ENCODE measurements at places on chromosomes 16 and 17.

DNA sequence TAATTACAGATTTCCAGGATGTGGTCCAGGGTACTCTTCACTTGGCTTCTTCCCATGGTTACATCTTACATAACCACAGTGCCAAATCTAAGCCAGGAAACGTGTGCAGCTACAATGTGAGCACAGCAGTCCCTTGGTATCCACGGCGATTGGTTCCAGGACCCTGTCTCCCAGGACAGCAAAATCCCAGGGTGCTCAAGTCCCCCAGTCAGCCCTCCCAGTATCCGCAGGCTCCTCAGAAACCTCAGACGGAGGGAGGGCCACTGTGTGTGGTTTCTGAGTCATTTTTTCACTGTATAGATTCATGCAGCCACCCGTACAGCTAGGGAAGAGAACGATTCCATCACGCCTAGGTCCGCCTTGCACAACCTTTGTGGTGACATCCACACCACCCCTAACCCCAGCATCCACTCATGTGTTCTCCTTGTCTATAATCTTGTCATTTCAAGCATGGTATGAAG is 11.1 kb upstream of the ATP2C2 start:
- DNase-seq, result peak; percentile 76

DNA sequence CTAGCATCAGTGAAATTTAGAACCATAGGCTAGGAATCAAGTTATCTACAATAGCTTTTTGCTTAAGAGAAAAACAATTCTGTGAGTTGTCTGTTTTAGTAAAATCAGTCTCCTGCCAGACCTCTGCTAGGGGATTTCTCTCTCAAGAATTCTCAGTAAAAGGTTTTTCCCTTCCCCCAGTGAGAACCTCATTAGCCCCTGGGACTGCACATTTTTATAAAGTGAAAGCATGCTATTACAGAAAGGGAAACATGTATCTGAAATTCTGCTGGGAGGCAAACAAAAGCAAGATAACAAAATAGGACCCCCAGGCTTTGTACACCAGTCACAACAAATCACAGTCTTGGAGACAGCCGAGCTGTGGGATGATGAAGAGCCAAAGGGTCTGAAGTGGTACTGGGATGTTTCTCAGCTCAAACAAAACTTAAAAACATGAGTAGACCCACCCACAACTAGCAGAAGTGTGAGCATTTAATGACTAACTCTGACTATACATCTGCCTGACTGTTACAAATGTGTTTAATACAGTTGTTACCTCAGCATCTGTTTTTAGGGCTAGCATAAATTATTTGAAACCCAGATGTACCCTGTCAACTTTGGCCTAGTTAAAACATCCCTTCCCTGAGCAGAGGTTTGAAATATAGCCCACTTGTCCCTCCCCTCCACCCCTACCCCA is 20.0 kb upstream of the GLG1 start:
- DNase-seq, result no peak

GRCh38 chr16:28609631-28610594 is at the start of gene SULT1A1:
Gene SULT1A1 (minus strand): TSS chr16:28610044. CDS start chr16:28608855, 1,189 bp downstream.
- no peak for DNase-seq

GRCh38 chr16:82835487-82836155 is 208.9 kb downstream of the CDH13 start:
- DNase-seq, result no peak

DNA sequence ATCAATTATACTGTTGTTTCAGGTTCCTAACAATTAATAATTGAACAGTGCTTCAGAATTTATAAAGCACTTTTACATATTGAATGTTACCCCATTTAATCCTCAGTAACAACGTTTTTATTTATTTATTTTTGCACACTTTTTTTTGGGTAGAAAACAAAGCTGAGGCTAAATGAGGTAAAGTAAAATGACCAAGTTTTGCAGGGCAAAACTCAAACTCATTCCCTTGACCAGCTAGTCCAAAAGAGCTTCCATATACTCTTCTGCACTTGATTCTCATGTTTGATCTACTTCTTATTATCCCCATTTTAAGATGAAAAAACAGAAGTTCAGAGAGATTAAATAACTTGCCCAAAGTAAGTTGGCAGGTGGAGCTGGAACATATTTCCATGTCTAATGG is 81.1 kb upstream of the NACA2 start:
- no peak for DNase-seq

GRCh38 chr17:15381707-15382106 is 40.3 kb upstream of the TEKT3 start:
- DNase-seq, result no peak

DNA sequence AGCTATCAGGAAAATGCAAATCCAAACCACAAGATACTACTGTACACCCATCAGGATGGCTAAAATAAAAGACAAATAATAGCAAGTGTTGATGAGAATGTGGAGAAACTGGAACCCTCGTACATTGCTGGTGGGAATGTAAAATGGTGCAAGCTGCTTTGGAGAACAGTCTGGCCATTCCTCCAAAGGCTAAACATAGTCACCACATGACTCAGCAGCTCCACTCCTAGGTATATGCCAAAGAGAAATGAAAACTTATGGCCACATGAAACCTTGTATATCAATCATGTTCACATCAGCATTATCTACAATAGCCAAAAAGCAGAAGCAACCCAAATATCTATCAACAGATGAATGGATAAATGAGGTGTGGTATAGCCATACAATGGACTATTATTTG is 28.5 kb downstream of the VAC14 start:
- no peak for DNase-seq

DNA sequence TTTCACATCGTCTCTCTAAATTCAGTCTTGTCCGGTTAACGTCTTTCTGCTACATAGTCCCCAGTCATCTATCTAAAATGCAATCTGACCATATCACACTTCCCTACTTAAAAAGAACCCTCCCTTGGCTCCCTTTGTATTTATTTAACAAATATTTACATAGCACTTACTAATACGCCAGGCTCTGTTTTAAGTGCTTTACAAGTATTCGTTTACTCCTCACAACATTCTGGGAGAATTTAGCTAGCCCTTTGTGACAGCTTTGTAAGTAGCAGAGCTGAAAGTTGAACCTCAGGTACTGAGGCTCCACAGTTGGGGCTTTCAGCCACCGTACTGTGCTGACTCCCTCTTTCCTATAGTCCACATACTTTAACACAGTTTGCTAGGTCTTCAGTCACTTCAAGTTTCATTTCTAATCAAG is 9.2 kb downstream of the PAFAH1B1 start:
- DNase-seq, result no peak

DNA sequence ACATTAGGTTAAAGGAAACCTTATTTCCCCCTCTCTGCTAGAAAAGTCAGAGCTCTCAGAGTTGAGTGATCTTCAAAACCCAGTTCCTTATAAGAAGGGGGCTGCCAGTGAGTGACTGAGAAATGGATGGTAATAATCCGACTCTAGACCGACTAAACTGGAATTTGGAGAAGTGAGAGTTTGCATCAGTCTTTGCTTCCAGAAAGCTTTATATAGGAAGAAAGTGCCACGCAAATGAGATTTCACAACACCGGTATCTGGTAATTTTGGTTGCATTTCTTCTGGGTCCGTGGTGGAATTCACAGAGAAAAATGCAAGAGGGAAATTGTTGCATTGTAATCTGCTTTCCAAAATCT is 271.4 kb downstream of the MAF start:
- no peak for DNase-seq

DNA sequence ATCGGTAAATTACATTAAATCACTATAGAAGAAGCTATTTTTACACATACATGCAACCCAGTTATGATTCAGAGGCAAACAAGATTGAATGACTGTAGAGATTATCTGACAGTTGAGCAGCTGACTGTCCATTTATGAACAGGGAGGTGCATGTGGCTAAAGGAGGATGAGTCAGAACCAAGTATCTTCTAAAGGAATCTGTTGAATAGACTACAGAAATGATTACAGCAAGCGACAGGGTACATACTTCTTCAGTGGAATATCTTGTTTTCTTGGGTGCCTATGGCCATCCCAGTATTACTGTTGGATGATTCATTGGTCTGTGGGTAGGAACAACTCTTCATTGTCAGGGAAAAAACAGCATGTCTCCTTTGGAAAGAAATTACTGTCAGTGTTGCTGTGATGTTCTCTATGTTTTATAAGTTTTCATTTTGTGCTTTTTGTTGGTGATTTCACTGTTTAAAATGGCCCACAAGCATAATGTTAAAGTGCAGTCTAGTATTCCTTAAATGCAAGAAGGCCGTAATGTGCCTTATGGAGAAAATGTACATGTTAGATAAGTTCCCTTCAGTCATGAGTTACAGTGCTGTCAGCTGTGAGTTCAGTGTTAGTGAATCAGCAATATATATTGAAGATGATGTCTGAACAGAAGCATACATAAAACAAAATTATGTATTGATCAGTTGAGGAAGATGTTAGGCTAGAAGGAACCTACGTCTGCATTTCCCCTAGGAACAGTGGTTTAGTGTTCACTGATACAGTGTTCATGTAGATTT is 27.0 kb downstream of the CBFB start:
- peak; percentile 90 for DNase-seq

- no peak for DNase-seq
Observed at GRCh38 chr17:79010304-79010646, 711 bp upstream of the CANT1 start.

- no peak for DNase-seq
Observed at GRCh38 chr17:6676802-6677157, 25.2 kb downstream of the C17orf100 start.

- no peak for DNase-seq
Observed at GRCh38 chr16:25063102-25063501, 47.9 kb upstream of the ARHGAP17 start.

DNA sequence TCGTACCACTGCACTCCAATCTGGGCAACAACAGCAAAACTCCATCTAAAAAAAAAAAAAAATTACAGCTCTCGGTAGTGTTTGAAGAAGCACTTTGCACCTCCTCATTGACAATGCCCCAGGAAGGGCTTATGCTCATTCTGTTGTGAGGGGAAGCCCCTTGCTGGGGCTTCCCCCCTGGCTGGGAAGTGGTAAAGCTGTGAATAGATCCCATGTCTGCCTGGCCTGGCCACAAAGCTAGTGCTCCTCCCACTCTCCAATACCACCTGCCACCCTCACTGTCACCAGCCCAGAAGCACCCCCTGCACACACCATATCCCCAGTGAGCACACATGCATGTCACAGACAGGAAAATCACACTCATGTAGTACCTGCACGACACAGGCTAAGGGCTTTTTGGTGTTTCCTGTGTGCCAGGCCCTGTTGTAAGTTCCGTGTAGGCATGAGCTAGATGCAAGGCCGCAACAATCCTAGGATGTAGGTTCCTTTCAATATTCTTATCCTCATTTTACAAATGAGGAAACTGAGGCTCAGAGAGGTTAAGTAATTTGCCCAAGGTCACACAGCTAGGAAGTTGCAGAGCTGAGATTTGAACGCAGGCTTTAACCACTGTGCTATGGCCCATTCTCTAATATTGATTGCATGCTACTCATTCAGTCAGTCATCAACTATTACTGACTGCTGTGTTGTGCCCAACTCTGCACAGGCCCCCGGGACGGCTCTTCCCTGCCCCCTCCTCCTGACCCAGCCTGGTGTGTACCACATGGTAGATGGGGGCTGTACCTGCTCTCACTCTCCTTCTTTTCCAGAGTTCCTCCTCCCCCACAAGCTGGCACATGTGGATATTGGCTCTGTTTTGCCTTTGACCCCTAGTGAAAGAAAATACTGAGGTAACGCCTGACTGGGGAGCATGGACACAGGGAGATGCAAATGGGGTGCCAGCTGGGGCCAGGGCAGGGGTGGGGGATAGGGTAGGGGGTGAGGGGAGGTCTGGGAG is 11.9 kb upstream of the COL1A1 start:
- DNase-seq, result no peak

GRCh38 chr17:70344386-70345060 is 175.2 kb downstream of the KCNJ2 start:
- no peak for DNase-seq

DNA sequence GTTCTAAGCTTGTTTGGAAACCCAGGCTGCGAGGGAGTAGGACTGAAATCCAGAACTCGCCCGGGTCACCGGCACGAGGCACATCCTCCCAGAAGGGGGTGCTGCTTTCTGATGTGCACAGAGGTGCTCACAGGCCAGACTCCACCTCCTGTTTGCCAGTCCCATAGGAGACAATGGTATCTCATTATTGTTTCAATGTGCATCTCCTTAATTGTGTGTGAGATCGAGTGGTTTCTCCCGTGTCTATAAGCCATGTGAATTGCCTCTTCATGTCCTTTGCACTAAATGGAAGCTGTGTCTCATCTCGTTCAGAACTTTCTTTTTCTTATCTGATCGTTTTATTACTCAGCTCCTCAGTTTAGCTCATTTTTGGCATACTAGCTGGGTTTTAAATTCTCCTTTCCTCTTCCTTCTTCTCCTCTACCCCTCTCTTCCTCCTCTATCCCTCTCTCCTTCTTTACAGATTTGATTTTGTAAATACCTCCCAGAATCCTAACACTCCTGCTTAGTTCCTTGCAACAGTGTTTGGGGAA is 32.1 kb upstream of the PRKCB start:
- DNase-seq, result peak; percentile 50

GRCh38 chr17:45825792-45826191 is 18.9 kb upstream of the SPPL2C start:
- no peak for DNase-seq

GRCh38 chr17:29151567-29151966 is 28.6 kb downstream of the MYO18A start:
- DNase-seq, result peak; percentile 45

- DNase-seq, result no peak
Observed at GRCh38 chr16:48292452-48292851, 45.1 kb upstream of the ABCC11 start.

GRCh38 chr16:78004517-78004916 is 17.8 kb upstream of the CLEC3A start:
- DNase-seq, result no peak

- DNase-seq, result no peak
Observed at GRCh38 chr16:5865236-5865635, 767.6 kb upstream of the EEF2KMT start.

GRCh38 chr16:72426386-72426785 is 254.4 kb upstream of the PMFBP1 start:
- no peak for DNase-seq

- no peak for DNase-seq
Observed at GRCh38 chr17:75473246-75473645, 16.8 kb downstream of the TMEM94 start.

DNA sequence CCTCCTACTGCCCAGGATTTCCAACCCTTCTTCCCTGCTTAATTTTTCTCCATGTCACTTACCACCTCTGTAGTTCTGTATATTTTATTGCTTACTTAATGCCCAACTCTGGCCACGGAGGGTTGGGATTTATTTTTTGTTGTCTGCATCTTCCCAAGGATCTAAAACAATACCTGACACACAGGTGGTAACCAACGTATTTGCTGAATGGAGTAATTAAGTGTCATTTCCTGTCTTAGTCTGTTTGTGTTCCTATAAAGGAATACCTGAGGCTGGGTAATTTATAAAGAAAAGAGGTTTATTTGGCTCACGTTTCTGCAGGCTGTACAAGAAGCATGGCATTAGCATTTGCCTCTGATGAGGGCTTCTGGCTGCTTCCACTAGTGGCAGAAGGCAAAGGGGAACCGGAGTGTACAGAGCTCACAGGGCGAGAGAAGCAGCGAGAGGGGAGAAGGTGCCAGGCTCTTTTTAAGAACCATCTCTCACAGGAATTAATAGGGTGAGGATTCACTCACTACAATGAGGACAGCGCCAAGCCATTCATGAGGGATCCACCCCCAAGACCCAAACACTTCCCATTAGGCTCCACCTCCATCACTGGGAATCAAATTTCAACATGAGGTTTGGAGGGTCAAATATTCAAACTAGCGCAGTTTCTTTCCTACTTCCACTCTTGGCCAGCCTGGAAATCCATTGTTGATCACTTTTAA is 44.8 kb downstream of the ERN1 start:
- no peak for DNase-seq

Measured in RWPE1 (cell line).